ENCODE measurements at places on chromosomes 7 and 10.
A peak's percentile ranks its signal among the peaks of the same experiment; 100 is the strongest.

DNA sequence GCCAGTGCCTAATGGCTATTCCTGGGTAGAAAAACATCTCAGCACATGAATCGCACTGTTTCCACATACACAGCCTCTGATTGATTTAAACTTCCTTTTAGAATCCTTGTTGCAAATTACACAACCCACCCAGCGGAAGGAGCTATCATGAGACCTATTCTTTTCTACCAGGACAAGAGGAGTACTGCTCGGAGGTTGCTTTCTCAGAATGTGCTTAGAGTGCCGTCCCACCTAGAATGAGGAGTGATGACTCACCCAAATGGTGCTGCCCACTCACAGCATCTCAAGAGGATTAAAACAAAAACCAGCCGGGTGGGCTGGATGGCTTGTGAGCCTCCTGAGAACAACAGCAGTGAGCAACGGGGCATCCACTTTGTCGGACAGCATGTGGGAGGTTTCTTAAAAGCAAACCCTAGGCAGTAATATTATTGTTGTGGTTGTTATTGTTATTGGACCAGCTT is 128.9 kb downstream of the DGKI start:
- no peak for DNase-seq

GRCh38 chr10:108765794-108766193 is 1157.5 kb downstream of the XPNPEP1 start:
- DNase-seq, result no peak

GRCh38 chr10:64369885-64370773 is 848.9 kb downstream of the REEP3 start:
- no peak for DNase-seq

DNA sequence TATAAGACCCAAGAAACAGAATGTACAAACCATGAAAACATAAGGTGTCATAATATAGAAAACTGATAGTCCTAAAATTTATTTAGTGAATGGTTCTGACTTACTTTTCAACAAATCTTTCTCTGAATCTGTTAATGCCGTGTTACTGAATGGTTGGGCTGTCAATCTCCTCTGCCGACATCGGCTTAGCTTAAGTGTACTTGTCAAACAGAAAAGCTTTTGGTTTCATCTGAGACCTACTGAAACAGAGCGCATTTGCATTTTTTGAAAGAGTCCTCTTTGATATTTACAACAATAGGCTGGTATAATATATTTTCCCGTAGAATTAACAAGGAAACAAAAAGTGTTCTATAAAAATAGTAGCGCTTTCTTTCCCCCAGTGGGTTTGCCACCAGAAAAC is 120.9 kb upstream of the ZNF804B start:
- DNase-seq, result no peak

DNA sequence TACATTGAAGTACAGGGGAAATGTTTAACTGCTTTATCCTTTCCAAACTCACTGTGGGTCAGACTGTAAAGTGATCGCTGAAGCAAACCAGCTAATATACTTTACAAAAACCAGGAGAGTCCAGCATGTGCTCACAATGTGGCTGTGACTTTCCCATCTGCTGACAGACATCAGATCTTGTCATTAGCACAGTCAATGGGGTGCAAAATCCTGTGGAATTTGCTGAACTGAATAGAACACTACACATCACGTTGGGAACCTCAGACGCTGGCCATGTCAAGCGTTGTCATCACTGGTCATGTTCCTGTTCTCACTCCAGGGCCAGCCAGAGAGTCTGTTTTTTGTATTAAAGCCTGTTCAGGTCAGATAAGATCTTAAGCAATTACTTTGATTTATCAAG is 83.4 kb downstream of the AGMO start:
- DNase-seq, result no peak

DNA sequence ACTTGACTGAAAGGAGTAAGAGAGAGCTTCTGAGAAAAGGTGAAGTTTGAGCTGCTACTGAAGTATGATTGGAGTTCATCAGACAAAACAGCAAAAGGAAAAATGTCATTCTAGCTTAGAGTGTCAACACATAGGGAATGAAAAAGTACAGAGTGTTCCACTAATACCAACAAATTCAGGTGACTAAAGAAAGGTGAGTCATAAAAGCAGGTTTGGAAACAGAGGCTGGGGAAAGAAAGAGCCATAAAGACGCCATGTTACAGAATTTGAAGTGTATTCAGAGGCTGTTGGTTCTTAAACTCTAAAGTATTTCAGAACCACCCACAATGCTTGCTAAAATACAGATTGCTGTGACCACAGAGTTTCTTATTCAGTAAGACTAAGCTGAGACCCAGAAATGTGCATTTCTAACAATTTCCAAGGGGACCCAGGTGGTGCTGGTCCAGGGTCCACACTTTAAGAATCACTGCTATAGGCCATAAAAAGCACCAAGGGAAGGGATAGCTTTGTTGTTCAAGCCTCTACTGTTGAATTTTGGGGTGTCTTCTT is 143.1 kb downstream of the ELAPOR2 start:
- DNase-seq, result no peak

GRCh38 chr10:102676534-102677315 is 32.4 kb downstream of the TRIM8 start:
- no peak for DNase-seq

GRCh38 chr10:50621968-50622705 is 1.6 kb downstream of the SGMS1 start:
- peak; percentile 80 for DNase-seq

DNA sequence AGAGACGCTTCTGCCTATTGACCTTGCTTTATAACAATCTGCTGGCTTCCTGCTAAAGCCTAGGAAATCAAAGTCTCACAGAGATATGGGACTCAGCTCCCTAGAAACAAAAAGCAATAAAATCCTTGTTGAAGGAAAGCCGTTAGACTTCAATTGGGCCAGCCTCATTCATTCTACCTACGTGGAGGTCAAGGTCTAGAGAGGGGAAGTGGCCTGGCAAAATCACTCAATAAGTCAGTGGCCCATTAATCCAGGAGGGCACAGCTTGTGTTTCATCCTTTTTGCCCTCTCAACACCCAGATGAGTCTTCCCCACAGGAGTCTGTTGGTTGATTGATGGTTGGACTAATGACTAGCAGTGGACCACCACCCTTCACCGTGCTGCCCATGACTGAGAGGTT is 40.5 kb upstream of the ACSL5 start:
- DNase-seq, result no peak

DNA sequence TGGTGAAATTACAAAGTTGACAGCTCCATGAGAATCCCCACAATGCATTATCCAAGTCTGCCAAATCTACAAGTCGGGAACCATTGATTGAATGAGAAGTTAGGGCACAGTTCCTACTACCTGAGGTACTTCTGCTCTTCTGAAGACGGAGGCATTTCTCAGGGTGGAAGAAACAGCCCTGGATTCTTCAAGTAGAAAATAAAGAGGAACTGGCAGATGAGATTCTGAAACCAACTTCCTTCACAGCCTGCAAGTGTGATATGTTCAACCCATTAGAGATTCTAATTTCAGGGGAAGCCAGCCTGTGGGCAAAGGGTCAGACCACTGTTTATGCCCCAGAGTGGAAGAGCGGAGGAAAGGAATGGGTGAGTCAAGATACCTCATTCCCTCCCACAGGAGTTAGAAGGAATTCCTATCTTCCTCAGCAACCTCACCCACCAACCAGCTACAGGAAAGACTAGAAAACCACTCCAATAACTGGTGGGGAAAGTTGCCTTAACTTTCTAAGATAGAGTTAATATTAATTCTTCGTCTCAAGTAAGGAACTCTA is 50.5 kb upstream of the BMPER start:
- no peak for DNase-seq

DNA sequence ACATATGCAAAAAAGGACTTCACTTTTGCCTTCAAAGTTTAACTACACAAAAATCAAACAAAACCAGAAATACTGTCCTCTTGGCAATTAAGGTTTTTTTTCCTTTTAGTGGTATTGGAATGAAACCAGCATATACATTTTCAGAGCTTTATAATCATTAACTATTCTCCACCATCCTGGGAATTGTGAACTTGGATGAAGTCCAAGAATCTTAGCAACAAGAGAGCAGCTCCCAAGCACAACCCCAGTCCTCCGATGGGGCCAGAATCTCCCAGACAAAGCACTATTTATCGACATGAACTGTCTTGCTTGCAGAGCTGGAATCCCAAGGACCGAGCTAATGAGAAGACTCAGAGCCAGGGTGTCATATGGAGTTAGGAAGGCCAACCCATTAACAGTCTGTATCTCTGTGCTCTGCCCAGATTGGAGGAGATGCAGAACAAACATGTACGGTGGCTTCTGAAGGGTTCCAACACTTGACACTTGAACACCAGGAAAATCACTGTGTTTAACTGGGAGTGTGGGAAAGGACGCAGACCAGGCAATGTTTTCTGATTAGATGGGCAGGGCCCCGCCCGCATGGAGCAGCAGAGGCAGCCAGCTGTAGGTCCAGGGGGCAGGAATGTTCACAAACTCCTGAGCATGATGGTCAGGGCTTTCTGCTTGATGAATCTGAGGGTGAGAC is 35.5 kb downstream of the PPP1R3C start:
- DNase-seq, result no peak

DNA sequence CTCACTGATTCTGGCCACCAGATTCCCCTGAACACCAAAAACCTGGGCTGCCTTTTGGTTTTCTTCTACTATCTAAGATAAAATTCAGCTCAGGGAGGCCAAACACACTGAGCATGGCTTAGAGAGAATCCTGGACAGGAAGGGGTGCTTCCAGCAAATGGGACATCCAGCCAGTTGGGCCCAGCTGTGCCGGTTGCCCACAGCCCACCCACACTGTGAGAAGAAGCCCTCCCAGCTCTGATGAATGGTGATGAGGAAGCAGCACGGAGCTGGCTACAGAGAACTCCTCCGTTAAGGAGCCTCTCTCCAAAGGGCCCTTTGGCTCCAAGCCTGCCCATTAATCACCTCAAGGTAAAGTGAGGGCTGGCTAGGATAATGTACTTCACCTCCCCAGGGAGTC is 15.9 kb downstream of the LRRC18 start:
- no peak for DNase-seq

- DNase-seq, result peak; percentile 54
These were observed 78.3 kb upstream of the NRP1 start for GRCh38 chr10:33412653-33413361.

DNA sequence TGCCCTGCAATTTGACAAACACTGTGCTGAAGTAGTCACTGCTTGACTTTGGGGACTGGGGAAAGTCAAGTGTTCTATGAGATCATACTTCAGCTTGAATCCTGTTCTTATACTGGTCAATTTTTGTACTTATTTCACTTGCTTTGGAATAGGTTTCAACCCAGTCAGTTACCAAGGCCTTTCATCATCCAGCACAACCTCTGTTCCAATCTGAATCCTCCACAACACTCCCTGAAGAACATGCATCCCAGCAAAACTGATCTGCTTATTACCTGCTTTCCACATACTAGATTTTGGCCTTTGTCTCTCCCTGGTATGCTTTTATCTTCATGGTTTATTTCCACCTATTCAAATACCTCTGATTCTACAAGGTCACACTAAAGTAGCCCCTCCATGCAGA is 29.5 kb downstream of the DPY19L1 start:
- DNase-seq, result no peak

GRCh38 chr7:151311294-151311864 is 30.2 kb upstream of the NUB1 start:
- no peak for DNase-seq

- no peak for DNase-seq
These were observed 111.4 kb upstream of the GLCCI1 start for GRCh38 chr7:7857143-7857583.

GRCh38 chr7:32357535-32358277 is 132.5 kb downstream of the LSM5 start:
- DNase-seq, result no peak

DNA sequence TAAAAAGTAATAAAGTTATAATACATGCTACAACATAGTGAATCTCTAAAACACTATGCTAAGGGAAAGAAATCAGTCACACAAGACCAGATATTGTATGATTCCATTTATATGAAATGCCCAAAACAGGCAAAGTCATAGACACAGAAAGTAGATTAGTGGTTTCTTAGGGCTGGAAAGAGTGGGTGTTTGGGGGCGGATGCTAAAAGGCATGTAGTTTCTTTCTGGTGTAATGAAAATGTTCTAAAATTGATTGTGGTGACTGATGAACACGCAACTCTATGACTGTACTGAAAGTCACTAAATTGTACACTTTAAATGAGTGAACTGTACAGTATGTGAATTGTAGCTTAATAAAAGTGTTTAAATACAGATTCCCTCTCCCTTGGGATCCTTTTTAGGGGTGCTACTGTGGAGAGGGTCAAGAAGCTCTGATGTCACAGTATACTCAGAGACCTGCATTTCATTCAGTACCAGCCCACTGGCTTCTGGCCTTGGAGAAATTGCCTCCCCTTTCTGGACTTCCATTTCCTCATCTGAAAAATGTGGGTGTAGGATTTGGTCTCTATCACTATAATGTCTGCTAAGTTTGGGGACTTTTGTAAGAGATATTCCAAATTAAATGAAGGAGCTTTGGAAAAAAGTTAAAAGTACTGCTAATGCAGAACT is 46.4 kb downstream of the AOAH start:
- no peak for DNase-seq

DNA sequence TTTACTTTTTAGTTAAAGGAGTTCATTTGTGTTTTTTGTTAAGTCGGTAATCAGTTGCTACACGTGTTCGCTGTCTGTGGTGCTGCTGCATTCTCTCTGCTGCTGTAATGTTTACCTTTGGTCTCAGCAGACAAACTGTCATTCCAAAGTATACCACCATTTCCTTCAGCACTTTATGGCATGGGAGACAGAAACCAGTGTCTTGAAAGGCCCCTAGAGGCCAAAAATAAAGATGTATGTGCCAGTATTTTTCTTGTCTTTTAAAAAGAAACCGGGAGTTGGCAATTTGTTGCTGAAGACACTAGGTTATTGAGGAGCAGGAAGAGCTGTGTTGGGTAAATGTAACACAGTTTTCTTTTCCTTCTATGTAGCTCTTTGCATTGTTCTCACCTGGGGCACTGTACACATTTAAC is 24.1 kb downstream of the ZNF92 start:
- DNase-seq, result no peak

DNA sequence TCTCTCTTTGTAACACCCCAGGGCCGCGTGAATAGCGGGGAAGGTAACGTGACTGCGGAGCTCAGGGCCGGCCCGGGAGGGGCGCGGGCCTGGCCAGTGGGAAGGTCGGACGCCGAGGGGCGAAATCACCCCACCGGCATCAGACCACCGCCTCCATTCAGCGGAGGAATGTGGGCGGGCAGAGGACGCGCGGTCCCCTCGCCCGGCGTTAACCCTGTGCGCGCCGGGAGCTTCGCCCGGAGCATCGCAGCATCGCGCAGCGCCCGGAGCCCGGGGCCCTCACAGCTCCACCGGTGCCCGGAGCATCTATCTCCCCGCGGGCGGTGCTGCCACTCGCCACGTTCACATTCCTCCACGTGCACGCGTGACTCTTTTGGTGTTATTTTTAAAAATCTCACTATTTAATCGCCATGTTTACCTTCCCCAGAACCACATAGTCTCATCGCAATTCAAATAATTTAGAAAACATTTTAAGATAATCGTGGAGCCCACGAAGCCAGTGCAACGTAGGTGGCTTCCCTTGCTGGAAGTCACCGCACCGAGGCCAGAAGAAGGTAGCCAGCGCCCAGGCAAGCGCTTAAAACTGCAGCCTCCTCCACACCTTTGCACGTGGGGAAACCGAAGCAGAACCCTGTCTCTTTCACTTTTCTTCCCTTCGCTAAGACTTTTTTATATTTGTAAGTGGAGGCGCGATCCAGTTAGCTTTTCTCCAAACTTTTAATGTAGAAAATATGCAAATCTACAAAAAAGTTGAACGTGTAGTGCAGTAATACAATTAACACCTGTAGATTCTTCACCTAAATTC is 21.8 kb downstream of the FGFBP3 start:
- no peak for DNase-seq

- DNase-seq, result no peak
These were observed 177.3 kb downstream of the C7orf25 start for GRCh38 chr7:42734568-42734967.
